ENCODE measurements at places on chromosomes 13 and 19.

GRCh38 chr19:14731200-14731599, 41.4 kb downstream of the ZNF333 start:
- no peak for DNase-seq

DNA sequence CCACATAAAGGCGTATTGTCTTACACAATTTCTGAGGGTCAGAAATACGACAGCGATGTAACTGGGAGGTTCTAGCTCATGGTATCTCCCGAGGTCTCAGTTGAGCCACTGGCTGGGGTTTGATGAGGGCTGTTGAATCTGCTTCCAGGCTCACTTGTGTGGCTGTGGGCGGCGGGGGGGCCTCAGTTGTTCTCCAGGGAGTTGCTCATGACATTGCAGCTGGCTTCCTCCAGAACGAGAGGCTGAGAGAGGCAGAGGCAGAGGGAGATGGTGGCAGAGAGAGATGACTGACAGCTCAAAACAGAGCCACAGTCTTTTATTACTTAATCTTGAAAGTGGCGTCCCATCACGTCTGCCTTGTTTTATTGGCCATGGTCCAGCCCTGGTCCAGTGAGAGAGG, 6.2 kb upstream of the NLRP5 start:
- no peak for DNase-seq

GRCh38 chr19:29643361-29643935, 21.8 kb upstream of the PLEKHF1 start:
- no peak for DNase-seq

- DNase-seq: no peak
Measured at GRCh38 chr13:110350509-110350908, 43.4 kb downstream of the COL4A2 start.

DNA sequence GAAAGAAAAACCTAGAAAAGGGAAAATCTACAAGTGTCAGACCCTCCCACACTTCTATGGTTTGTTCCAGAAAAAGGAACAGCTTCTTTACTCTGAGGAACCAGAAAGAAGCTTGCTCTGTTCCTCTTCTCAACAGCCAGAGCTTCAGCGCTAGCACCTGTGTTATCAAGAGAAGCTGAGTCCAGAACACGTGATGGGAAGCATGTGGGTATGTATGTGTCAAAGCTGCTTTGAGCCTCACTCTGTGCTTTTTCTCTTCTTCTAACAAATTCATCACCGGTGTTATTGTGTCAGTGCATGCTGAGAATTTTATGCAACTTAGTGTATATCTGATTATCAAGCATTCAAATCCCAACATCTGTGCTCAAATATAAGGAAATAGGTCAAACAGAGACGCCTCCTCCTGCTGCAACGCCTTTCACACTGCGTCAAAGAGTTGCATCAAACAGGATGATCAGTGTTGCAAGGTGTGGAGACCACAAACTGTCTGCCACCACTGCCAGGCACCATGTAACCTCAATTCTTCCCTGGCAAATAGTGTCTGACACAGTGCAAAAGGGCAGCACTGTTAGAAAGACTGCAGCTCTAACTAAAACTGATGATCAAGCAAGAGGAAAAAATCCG, 83.9 kb downstream of the LRRC63 start:
- DNase-seq: no peak

DNA sequence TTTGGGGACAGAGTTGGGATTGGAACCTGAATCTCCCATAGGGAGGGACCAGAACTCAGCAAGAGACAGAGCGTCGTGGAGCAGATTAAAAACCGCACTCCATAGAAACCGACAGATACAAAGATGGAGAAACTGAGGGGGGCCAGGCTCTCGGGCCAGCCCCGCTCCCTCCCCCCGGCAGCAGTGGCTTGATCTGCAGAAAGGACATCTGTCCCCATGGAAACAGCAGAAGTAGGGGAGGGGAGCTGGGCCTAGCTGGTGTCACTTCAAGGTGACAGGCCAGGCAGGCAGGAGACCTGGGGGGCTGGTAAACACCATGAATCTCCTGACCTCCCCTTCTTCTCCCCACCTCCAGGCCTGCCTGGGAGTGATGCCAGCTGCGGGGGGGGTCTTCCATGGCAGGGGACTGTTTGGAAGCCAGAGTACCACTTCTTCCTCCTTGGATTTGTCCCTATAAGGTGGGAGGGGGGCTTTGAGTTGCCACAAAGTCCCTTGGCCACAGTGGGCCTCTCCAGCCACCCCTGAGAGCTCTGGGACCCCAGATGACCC, 10.9 kb downstream of the TMIGD2 start:
- DNase-seq: no peak

DNA sequence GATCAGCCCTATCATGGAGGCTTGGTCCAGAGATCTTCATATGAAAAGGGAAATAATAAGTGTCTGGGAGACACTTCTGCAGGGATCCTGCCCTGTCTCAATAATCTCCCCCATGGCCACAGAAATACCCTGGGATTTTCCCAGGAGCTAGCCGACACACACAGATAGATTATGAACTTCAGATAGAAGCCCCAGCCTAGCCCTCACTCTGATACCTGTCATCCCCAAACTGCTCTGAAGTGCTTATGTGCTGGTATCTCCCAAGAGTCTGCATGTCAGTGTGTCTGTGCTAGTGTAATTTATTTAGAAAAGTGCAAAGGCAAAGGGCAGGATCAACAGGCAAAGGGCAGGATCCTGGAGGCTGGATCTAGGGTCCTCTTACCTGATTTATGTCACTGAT, 38.7 kb upstream of the ZNF766 start:
- DNase-seq: no peak

DNA sequence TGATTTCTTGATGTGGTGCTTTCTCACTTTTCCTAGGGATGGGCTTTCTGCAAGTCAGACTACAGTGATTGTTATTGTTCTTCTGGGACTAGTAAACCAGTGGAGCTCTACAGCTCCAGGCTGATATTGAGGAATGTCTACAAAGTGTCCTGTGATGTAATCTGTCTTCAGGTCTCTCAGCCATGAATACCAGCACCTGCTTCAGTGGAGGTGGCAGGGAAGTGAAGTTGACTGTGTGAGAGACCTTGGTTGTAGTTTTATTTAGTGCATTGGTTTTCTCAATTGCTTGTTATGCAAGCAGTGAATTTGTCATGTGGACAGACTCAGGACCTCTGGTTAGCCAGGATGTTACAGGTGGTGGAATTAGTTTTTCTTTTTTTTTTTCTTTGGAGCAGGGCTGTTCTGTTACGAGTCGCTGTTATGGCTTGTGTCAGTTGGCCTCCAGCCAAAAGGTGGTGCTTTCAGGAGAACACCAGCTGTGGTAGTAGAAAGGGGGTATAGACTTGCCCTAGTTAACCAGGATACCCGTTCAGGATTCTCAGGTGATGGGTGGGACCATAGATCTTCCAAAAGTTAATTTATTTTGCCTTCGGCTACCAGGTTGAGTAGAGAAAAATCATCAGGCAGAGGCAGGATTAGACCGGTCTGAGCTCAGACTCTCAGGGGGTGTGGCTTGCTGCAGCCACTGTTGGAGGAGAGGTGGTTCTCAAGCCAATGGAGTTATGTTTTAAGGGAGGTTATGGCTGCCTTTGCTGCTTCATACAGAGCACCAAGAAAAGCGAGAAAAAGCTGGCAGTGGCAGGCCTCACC, 11.9 kb upstream of the ZNF675 start:
- no peak for DNase-seq

DNA sequence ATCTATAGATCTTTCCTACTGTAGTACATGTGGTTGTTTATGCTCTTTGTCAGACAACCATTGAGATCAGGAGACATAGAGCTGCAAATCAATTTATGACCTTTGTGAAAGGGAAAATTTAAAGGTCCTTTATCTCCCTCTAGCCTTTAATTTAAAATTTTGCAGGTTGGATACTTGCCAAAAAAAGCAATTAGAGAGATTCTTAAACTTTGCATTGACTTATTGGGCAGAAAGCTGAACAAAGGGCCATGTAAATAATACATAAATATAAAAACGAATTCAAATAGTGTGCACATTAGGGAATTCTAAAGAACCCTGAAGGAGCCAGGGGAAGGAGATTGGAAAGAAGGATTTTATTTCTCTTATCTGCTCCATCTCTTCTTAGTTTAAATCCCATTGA, 22.0 kb upstream of the RB1 start:
- DNase-seq: no peak

GRCh38 chr19:48955308-48955958, 758 bp downstream of the BAX start:
- no peak for DNase-seq

- DNase-seq: peak; percentile 99
Measured at GRCh38 chr19:44741841-44742329, 6.6 kb upstream of the BCL3 start.

- no peak for DNase-seq
Measured at GRCh38 chr19:28239270-28239669, 973.7 kb downstream of the UQCRFS1 start.

- peak; percentile 82 for DNase-seq
Measured at GRCh38 chr19:51131780-51132680, 7.3 kb downstream of the SIGLEC9 start.

- peak; percentile 65 for DNase-seq
Measured at GRCh38 chr19:47445937-47446402, 25.7 kb downstream of the SLC8A2 start.

DNA sequence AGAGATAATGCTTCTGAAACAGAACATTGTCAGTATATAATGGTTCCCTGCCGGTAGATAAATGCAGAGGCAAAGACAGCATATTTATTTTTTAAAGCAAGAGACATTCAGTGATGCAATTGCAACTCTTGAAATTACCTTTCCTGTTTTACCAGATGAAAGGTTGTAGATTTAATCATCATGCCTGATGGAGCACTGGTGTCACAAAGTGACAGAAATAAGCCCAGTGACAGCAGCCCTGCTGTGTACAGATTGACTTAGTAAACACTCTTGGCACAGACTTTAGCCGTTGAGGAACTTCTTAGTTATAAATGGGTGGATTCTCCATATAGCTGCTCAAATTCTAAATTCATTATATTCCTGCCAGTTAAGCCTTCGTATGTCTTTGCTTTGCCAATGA, 172.5 kb downstream of the ITGBL1 start:
- DNase-seq: no peak

GRCh38 chr19:13841962-13842290, 35.0 kb upstream of the NANOS3 start:
- DNase-seq: peak; percentile 56

DNA sequence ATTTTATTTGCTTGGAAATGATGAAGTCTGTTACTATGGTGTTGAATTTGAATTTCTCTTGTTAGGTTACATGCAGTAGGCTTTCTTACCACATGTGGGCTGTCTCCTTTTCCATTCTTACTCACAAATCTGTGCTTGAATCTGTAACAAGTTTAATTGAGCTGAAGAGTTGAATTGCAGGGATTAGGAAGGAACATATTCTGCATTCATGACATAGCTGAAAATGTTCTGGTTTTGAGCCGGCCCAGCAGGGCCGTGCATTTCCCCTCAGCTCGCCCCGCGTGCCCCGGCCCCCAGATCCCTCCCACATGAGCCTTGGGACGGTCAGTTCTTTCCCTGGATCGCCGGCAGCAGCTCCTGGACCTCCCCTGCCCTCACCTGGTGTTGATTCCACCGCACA, 28.1 kb downstream of the TFDP1 start:
- no peak for DNase-seq

- DNase-seq: no peak
Measured at GRCh38 chr19:45100201-45100600, 7.2 kb downstream of the PPP1R37 start.

- no peak for DNase-seq
Measured at GRCh38 chr13:90591927-90592268, 755.6 kb upstream of the MIR17HG start.

- no peak for DNase-seq
Measured at GRCh38 chr19:42629191-42629590, 34.5 kb upstream of the CEACAM8 start.

DNA sequence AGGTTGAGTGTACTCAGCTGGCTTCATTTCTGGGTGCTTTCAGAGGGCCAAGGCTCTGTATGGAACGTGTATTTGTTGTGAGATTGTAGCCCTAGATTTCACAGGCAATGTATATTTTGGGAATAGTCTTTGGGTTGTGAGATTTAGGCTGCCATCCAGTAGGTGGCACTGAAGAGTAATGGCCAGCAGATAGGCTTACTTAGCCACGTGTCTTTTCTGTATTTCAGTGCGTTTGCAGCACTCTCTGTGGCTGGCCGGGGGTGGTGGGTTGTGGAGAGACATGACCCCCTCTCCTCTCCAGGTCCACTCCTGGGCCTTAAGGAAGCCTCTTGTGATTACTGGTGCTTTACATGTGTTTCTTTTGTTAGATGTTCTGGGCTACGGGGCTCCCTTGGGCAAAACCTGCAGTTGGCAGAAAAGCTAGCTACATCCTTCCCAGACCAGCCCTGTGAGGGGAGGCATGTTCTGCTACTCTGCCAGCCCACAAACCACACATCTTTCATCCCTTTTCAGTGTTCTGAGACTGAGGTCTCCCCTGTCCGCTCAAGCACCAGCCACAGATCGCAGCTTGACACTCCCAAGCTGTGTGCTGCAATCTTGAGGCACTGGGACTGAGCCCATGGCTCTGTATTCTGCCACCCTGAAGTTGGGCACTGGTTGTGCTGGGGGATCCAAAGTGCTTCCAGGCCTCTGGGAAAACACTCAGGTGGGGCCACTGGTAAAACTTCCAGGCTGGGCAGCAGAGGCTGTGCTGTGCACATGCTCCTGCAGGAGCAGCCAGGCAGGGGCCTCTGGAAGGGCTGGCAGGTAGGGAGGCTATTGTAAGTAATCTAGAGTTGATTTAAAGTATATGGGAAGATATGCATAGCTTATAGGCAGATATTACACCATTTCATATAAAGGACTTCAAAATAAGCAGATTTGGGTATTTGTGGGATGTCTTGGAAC, 1096.8 kb upstream of the PCDH20 start:
- no peak for DNase-seq

- DNase-seq: no peak
Measured at GRCh38 chr13:112161521-112162301, 94.8 kb downstream of the SOX1 start.

- DNase-seq: no peak
Measured at GRCh38 chr13:106550570-106551135, 15.2 kb upstream of the EFNB2 start.

DNA sequence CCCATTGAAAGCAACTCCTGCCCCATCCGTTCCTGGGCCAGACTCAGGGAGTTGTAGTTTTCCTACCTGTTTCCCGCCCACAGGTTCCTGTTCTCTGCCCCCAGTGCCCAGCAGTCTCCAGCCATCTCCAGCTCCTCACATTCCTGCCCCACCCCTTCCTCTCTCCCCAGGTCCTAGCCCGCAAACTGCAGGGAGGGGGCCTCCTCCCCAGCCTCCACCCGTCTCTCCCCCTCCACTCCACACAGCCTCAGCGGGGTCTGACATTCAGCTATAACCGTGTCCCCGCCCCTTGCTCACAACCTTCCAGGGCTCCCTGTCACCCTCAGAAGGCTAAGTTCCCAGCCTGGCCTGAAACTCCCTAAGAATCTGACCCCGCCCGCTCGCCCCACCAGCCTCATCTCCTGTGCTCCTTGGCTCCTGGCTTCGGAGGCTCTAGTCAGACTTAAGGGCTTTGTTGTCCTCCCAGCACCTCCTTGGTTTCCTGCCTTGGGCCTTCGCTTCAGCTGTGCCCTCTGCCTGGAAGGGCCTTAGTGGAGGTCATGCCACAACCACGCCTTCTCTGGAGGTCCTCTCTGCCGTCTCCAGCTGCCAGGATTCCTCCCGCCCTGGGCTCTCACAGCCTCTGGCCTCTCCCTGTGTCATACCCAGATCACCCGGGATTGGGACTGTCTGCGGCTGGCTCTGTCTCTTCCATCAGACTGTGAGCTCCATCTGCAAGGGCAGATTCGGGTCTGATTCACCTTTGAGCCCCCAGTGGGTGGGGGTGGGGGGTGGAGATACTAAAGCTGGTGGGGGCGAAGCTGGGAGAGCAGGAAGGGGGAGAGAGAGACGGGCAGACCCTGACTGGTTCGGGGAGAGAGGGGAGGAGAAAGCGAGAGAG, 5.1 kb upstream of the SPACA6 start:
- DNase-seq: peak; percentile 88

GRCh38 chr13:35888981-35889380, 242.2 kb downstream of the DCLK1 start:
- no peak for DNase-seq

All from aorta (tissue), 5 donors.